ENCODE measurements at places on chromosomes 1 and 21.

DNA sequence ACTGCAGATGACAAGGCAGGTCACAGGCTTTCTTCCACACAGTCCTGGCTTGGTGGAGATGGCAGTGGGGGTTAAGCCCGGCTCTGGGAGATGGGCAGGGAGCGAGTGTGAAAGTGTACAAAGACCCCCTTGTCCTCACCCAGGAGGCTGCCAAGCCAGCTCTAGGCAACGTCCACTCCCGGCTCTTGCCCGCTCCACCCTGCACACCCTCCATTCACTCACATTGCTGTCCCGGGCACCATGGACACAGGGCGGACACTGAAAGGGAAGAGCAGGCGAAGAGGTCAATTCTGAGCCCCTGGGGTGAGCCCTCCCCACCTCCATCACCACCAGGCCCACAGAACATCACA lies 8.9 kb downstream of the COL16A1 start:
- no peak for DNase-seq

GRCh38 chr1:19689856-19690255 lies 25.2 kb downstream of the HTR6 start:
- DNase-seq = no peak

DNA sequence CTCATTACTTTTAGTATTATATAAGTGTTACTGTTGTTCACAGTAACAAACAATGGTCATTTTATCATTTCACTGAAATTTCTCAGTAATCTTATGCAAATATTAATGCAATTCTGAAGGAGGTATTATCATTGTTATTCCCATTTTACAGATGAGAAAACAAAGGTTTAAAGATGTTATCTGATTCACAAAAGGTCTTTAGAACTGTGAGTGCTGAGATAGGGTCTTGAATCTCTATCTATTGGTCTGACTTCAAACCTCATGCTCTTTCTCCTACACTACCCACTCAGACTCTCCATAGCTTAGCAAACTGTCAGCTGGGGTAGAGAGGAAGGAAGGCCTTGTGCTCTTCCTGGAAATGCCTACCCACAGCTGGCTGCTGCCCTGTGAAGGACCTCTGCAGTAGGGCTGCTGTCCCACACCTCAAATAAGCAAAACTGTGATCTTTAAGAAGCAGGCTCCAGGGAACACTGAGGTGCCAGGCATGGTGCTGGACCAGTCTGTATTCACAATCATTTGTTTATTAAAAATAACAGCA lies 6.2 kb upstream of the OSCP1 start:
- no peak for DNase-seq

DNA sequence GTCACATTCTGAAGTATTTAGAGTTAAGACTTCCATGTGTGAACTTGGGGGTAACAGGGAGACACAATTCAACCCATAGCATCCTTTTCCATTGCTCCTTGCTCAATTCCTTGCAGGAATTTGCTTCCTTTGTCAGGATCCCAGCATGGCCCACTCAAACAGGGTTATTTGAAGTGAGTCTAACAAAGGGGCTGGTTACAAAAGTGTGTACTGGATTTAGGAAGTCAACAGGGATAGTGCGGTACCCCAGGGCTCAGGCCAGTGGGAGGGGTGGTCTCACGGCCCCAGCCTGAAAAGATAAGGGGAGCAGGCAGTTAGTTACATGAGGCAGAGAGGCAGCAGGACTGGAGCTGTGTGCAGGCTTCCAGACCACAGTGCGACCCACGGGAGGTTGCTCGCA lies 14.4 kb downstream of the LRRC38 start:
- DNase-seq = no peak

- no peak for DNase-seq
These were observed 39.7 kb upstream of the WASF2 start for GRCh38 chr1:27529704-27530018.

- DNase-seq = peak; percentile 10
These were observed 152.8 kb downstream of the ZSCAN20 start for GRCh38 chr1:33624991-33625870.

GRCh38 chr1:202501281-202501680 lies 152.8 kb downstream of the PPP1R12B start:
- peak; percentile 12 for DNase-seq

GRCh38 chr1:117886101-117886795 lies 43.2 kb downstream of the GDAP2 start:
- no peak for DNase-seq

DNA sequence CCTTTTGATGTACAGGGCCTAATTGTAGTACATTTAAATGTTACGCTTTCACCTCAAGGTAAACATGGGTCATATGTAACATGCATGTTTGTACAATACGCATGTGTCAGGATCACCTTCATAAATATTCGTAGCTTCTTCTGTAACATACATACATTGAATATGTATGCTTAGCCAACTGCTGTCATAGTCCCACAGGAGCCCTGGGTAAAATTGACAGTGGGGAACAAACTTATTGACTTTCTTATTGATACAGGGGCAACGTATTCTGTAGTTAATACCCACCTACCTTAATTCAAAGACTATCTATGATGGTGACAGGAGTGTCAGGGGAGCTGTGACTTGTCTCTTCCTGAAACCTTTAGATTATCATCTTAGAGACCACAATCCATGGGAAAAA lies 3.7 kb upstream of the REN start:
- no peak for DNase-seq

DNA sequence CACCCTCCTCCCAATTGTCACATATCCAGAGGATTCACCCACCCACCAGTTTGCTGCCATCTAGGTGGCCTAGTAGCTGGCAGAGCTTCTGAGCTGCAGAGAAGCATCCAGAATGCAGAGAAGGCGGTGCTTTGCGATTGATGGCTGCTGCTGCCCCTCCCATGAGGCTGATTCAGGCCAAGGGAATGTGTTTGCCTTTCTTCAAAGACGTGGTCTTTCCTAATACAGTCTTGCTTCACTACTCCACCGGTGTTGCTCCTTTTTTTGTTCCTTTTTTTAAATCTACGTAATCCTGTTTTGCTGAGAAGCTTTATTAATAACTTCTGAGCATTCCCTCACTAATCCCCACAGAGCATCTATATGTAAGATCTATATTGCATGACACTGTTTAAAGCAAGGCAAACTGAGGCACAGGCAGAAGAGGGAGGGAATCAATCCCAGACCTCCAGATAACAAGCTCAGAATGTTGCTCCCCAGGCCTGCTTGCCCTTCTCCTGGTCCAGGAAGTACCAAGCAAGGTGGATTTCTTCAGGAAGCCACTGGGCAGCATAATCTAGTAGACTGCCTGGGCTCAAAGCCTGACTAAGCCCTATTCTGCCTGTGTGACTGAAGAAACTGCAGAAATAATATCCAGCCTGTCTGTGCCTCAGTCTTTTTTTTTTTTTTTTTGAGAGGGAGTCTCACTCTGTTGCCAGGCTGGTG lies 275.5 kb upstream of the FMN2 start:
- DNase-seq = no peak

DNA sequence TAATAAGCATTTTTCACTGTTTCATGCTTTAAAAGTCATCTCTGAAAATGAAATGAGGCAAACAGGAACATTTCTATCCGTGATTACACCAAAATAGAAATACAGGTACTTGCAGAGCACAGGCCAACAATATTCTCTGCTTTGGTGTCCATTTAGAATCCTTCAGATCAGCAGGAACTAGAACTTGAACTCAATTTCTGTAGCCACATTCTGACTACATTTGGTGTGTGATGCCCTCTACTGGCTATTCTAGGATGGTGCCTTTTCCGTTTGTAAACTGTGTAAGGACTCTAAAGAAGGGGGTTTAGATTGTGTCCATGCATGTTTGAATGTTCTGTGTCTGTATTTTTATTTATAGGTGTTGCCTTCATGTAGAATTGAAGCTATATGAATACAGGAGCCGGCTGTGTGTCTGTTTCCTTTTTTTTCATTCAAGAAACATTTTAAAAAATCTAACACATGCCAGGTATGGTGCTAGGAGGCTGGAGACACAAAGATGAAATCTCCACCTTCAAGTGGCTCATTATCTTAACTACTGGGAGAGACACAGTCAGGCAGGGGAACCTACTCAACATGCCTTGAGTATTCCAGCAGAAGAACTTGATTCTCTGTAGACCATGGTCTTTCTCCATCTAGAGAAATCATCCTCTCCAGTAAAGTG lies 7.6 kb upstream of the ZNF326 start:
- peak; percentile 74 for DNase-seq

- no peak for DNase-seq
These were observed 57.4 kb upstream of the QSOX1 start for GRCh38 chr1:180097326-180097605.

- no peak for DNase-seq
These were observed 6.4 kb upstream of the TNFRSF25 start for GRCh38 chr1:6472391-6472790.

GRCh38 chr1:165512816-165513215 lies 31.0 kb upstream of the LRRC52 start:
- DNase-seq = no peak

DNA sequence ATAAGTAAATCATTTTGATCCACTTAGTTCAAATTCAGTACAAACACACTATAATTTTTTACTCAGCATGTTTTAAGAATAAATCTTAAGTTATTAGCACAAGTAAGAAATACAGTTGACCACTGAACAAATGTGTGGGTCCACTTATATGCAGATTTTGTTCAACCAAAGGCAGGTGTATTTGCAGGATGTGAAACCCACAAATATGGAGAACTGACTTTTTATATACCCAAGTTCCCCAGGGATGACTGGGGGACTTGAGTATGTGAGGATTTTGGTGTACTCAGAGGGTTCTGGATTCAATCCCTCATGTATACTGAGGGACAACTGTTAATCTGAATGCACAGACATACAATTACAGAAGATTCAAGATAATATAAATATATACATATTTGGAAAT lies 25.7 kb upstream of the ERICH3 start:
- DNase-seq = no peak

GRCh38 chr1:204102739-204103430 lies 30.0 kb downstream of the SOX13 start:
- DNase-seq = peak; percentile 26

GRCh38 chr21:37153935-37154350 lies 80.9 kb downstream of the TTC3 start:
- no peak for DNase-seq

DNA sequence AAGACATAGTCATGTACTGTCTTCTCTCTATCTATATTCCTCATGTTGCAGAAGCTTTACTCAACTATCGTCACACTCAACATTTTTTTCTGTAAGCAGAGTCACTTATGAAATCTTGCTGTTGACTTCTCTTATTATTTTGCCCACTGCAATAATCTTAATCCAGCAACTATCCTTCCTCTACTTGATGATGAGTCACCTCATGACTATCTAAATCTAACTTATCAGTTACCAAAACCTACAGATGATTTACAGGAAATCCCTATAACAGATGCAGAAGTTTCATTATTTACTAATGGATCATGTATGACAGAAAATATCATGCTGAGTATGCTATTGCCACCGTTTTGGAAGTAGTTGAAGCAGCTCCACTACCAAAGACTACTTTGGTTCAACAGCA lies 378.9 kb downstream of the DUSP10 start:
- no peak for DNase-seq

- no peak for DNase-seq
These were observed 112.1 kb downstream of the RUNX1 start for GRCh38 chr21:34936883-34937563.

GRCh38 chr1:86110451-86111129 lies 46.0 kb downstream of the COL24A1 start:
- no peak for DNase-seq

DNA sequence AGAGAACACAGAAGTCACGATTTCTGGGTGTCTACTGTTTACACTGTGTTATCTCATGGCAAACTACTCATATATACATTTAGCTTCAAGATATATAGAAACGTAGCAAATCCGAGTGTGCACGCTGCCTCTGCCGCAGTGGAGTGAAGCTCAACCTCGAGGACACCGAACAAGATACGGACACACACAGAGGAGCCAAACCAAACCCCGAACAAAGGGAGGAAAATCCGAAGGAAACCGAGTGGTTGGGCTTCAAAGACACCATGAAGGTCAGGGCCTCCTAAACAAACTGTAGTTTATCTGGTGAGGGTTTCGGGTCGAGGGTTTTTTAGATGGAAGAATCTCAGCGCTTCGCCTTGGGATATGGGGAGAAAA lies 34.5 kb downstream of the SLC45A1 start:
- no peak for DNase-seq

DNA sequence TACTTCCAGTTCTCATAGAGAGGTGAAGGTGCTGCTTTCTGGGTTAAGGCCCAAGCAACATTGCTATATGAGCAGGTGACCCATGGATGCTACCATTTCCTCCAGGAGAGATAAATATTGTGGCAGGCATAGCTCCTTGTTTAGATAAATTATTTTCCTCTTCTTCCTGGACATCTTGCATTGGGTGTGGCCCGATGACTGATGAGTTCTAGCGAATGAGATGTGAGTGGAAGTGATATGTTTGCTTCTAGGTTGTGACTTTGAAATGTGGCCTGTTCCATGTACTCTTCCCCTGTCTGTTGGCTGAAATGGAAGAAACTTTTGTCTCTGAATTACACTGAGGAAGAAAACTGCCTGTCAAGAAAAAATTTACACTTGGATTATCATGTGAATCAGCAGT lies 101.7 kb upstream of the FMN2 start:
- no peak for DNase-seq

DNA sequence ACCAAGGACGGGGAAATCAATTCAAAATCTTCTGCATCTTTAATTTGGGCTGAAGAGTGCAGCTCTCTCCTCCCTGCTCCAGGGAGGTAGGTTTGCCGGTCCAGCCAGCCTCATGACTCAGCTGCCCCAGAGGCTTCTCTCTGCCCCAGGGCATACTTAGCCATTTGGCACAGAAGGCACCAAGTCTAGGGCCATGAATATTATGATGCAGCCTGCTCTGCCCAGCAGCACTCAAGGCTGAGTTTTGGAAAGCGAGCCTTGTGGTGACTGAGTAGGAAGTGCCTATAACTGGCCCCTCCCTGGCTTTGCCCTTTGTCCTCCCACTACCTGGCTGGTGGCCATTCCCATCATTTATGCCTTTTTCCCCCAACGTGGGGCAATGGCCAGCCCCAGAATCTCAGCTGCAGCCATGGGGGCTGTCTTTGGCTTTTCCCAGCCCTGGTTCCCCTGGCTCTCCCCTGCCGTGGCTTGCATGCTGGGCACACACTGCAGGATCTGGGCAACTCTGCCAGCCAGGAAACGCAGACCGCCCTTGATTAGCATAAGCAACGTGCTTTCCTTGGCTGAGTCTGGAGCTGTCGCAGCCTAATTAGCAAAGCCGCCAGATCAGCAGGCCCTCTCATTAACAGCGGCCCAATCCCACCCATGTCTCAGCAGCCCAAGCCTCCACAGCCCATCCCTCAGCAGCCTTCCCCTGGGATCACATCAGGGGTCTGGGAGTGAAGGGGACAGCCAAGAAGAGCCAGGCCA lies 258.6 kb upstream of the TMEM51 start:
- no peak for DNase-seq

DNA sequence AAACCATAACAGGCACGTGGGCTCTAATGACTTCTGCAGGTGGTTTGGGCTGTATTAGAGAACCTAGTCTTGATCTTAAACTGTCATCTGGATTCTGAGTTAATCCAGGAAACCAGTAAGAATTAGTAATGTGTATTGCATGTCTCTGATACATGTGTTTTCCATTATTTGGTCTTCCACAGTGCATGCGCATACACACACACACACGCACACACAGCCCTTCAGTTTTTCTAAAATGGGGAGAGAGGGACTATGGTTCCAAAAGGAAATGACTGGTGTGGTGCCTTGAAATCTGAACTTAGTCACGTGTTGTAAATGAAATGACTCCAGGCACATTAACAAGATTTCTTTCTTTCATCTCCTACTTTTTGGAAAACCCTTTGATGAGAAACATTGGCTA lies 67.6 kb downstream of the OLFML2B start:
- DNase-seq = no peak
